Foreskin fibroblast (primary cell): ENCODE measurements at places on chromosomes 4 and X.

DNA sequence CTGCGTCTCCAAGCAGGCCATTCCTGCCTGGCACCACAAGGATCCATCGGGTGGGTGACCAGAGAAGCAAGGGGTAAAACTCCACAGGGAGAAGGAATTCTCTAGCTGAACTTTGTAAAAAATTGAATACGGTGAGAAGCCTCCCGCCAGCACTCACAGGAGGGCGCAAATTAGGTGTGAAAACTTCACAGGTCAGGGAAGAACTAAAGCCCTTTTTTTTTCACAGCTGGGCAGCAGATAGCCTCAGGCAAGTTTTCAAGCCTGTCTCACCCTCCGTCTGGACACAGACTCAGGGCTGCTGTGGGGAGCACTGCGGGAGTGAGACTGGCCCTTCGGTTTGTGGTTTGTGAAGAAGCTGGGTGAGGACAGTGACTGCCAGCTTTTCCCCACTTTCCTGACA lies 224.1 kb upstream of the FGF16 start:
- no peak for DNase-seq

GRCh38 chr4:25406081-25406692 lies 29.1 kb downstream of the ANAPC4 start:
- DNase-seq, result peak; percentile 17

DNA sequence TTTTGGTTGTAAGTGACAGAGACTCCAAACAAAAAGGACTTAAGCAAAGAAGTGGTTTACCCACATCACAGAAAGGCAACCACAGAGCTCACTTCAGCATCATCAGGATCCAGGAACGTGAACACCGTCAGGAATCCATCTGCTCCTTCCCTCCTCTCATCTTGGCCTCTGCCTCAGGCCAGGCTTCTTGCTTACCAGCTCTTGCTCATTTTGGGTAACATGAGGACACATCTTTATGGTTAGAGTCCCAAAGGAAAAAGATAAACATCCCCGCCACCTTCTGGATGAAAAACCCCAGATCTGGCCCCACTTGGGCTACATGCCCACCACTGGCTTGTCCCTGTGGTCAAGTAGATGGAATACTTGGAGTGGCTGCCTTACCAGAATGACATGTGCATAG lies 176.8 kb upstream of the RPL34 start:
- no peak for DNase-seq

GRCh38 chr4:139167774-139168444 lies 9.1 kb downstream of the ELF2 start:
- peak; percentile 39 for DNase-seq

DNA sequence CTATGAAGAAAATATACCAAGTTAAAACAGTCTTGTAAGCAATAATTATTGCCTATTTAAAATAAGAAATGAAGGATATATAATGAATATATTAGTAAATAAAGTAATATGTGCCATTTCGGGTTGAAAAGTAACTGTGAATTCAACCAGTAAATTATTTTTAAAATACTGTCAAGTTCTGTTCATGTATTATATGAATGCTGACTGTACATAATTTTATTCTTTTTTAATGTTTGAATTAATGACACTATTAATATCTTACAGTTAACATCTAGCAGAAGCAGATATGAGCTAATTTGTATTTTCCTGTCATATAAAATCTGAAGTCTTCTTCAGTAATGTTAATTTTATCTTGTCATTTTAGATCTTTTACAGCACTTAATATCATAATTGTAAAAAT lies 632.9 kb downstream of the CCSER1 start:
- DNase-seq, result no peak

DNA sequence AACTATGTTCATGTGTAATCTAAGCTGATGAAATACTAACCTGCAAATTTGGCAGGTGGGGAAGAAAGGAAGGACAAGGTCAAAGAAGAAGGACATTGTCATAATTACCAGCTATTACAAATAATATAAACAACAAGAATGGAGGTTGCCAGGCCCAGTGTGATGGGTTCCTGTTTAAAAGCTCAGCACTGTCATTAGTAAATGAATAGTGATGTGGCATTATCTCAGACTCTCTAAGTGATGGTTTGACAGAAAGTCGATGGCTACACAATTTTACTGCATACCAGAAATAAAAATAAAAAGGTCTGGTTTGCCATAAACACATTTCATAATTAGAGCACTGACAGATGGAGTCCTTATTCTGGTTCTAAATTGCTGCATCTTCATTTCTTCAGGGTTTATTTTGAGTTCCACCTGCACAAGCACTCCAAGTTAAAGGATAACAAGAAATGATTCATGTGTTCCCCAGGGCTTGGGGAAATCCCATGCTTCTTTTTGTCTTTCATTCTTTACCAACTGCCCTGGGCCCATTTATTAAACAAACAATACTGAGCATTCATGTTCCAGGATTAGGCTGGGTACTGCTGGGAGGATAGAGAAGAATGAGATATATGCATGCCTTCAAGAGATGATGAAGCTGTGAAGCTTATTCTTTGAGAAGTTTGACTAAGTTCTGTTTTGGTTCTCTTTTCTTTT lies 367.8 kb upstream of the RASGEF1B start:
- DNase-seq, result no peak

DNA sequence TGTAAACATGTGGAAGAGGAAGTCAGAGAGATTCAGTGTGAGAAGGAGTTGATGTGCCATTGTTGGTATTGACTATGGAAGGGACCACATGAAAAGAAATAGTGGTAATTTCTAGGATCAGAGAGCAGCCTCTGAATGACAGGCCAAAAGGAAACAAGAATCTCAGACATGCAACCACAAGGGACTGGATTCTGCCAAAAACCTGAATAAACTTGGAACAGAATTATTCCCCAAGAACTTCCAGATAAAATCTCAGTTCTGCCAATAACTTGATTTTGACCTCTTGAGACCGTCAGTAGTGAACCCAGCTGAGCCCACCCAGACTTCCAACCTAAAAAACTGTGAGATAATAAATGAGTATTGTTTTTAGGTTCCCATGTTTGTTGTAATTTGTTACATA lies 653.6 kb upstream of the NR3C2 start:
- DNase-seq, result no peak
